Smooth muscle cell of bladder (primary cell): ENCODE measurements at places on chromosomes 11 and 22. TPM values are rescaled to one million over a fixed set of nuclear protein-coding genes. Genes with fewer than 3 reads are reported as not detected.

The INSC gene
- under 0.01 TPM in 1 of 2 replicates, not detected in the other for total RNA-seq

The RBM4 gene
- total RNA-seq, result 100 and 119 TPM in 2 replicates

The MS4A7 gene
- not detected in 2 replicates for total RNA-seq

The DNAJB13 gene
- total RNA-seq, result not detected in 2 replicates

The NPAS4 gene
- not detected in 2 replicates for total RNA-seq

The C11orf42 gene
- total RNA-seq, result not detected in 2 replicates

The C11orf16 gene
- not detected in 2 replicates for total RNA-seq

The CARD16 gene
- 25.2 and 38.7 TPM in 2 replicates for total RNA-seq

The OR8B3 gene
- not detected in 2 replicates for total RNA-seq

The IGF2 gene
- total RNA-seq, result 1.8 and 7.3 TPM in 2 replicates

The TLCD5 gene
- 5.4 and 7.0 TPM in 2 replicates for total RNA-seq

The HTR3B gene
- total RNA-seq, result not detected in 2 replicates

The UCP2 gene
- 0.37 and 0.57 TPM in 2 replicates for total RNA-seq

The ZNF214 gene
- total RNA-seq, result 6.7 and 6.8 TPM in 2 replicates

The PRAME gene
- total RNA-seq, result not detected in 2 replicates

The DBX1 gene
- not detected in 2 replicates for total RNA-seq

The SLC37A2 gene
- 0.18 and 0.43 TPM in 2 replicates for total RNA-seq

The C11orf86 gene
- 0.28 TPM in 2 replicates for total RNA-seq

The SPTY2D1 gene
- 14.0 and 14.2 TPM in 2 replicates for total RNA-seq

The DDX25 gene
- total RNA-seq, result not detected in 2 replicates

The ST14 gene
- total RNA-seq, result under 0.01 and 0.14 TPM in 2 replicates

The CEP126 gene
- total RNA-seq, result 1.1 and 1.3 TPM in 2 replicates

The UBQLNL gene
- 0.14 and 0.18 TPM in 2 replicates for total RNA-seq

The TSGA10IP gene
- total RNA-seq, result not detected in 2 replicates

The ACCS gene
- total RNA-seq, result 8.7 and 15.7 TPM in 2 replicates

The STK33 gene
- 0.37 and 0.57 TPM in 2 replicates for total RNA-seq

The OR51B5 gene
- 0.18 and 0.28 TPM in 2 replicates for total RNA-seq

The NPTXR gene
- 0.14 and 0.46 TPM in 2 replicates for total RNA-seq

The JAM3 gene
- 122 and 128 TPM in 2 replicates for total RNA-seq

The KRTAP5-3 gene
- not detected in 2 replicates for total RNA-seq

The TCN1 gene
- not detected in 2 replicates for total RNA-seq

The PRG3 gene
- total RNA-seq, result not detected in 2 replicates

The CEND1 gene
- 0.28 and 0.85 TPM in 2 replicates for total RNA-seq

The ZPR1 gene
- total RNA-seq, result 29.4 and 37.6 TPM in 2 replicates

The ROBO3 gene
- 6.0 and 6.1 TPM in 2 replicates for total RNA-seq

The MTFP1 gene
- total RNA-seq, result 5.1 and 6.7 TPM in 2 replicates

The IL18BP gene
- total RNA-seq, result 1.7 and 2.8 TPM in 2 replicates

The TRPM5 gene
- total RNA-seq, result not detected in 2 replicates

The TP53AIP1 gene
- total RNA-seq, result not detected in 2 replicates

The APOL5 gene
- total RNA-seq, result not detected in 2 replicates

The SESN3 gene
- 17.4 and 22.9 TPM in 2 replicates for total RNA-seq

The C1QTNF4 gene
- total RNA-seq, result 0.09 TPM in 1 of 2 replicates, not detected in the other

The ALKBH8 gene
- 5.3 and 6.2 TPM in 2 replicates for total RNA-seq
